ENCODE measurements at places on chromosomes 4 and X.
A peak's percentile ranks its signal among the peaks of the same experiment; 100 is the strongest.

DNA sequence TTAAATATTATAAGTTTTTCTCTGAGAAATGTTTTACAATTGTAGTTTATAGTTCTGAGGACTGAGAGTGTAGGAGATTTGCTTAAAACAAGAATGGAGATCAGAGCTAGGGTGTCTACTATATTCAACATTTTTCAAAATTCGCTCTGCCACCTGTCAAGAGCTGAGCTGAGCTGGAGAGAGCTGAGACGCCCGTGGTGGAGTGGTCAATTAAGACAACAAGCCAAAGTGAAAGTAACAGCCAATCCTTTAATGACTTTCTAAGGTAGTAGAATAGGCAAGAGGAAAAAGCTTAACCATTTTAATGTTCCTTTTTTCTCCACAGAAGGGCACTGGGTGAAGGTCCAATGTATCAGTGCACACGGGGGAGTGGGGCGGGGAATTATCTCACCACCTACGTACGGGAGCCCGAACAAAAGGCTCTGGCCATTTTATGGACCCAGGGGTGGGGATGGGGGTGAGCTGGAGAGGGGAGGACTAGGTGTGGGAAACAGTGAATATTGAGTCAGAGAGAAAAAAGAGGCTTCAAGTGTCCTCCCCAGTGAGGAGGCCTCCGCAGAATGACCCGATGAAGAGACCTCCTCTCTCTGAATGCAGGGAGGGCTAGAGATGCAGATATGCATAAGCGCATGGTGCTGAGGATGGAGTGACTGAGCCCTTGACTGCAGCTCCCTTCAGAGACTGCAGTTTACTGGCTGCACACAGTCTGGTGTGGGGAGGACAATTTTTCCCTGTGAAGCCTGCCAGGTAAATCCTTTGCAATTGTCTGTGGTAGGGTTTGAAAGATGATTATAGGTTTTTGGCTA is 60.8 kb downstream of the SPCS3 start:
- no peak for DNase-seq

DNA sequence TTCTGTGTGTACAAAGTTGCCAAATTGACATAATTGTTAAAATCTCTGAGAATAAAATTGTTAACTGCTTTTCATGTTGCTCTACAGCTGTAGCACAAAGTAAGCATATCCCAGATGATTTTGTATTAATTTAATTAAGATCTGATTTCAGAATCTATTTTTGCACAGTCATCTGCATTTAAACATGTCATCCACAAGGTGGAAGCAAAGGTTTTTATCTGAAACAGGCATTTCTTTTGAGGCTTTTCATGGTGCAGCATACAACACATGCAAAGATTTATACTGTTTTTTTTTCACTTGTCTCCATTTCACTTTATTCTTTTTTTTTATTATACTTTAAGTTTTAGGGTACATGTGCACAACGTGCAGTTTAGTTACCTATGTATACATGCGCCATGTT is 51.2 kb downstream of the GC start:
- DNase-seq = peak; percentile 3

DNA sequence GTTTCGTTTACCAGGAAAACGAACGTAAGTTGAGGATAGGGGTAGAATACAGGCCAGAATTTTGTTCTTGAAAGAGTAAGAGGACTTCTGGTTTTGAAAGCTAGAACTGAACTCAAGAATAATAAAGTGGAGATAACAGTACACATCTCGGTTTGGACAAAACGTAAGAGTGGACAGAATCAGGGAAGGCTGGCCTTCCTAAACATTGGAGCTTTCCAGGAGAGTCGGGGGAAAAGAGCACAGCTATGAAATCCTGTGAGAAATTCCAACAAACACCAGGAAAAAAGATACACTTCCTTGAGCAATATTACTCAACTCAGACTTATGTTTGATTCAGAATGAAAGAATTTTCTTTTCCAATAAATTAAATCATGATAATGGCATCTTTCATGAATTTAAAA is 1.2 kb downstream of the CTSO start:
- DNase-seq = no peak

DNA sequence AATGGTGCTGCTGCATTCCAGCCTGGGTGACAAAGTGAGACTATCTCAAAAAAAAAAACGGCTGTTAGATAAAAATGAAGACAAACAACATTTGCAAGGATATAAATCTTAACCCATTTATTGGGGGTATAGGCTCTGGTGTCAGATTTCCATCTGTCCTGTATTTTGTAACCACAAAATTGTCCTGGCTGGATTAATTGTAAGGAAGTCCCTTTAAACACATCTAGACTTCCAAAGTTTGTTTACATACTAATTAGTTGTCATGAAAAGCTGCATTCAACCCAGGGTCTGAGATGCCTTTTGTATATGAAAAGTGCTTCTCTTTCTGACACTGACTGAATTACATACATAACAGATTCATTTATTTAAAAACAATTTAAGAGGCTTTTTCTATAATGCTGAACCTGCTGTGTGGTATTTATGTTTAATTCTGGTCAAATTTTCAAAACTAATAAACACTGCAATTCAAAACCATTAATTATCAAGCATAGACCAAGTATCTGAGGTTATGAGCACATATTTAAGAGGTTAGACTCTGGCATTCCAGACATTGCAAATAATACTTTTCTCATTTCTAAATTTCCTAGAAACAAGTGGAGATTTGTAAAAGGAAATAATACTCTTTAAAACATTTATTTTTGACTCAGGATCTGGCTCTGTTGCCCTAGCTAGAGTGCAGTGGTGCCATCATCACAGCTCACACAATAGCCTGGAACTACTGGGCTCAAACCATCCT is 17.5 kb upstream of the UGDH start:
- DNase-seq = no peak

DNA sequence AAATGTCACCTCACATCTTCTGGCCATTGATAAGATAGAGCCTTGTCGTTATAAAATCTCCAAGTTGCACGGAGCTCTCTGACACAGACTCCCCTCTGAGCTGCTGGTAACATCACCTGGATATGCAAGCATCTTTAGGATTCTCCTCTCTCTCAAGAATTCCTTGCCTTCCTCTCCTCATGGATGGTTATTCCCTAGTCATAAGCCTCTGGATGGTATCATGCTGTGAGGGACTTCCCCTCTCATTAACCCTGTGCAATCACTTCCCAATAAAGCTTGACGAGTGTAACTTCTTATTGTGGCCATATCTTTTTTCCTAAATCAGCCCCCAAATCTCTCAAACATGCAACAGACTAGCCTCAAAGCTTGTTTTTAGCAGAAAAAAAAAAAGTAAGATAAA is 1057.0 kb upstream of the SLIT2 start:
- no peak for DNase-seq

- DNase-seq = peak; percentile 12
Measured at GRCh38 chr4:157988641-157989040, 184.2 kb downstream of the GASK1B start.

- no peak for DNase-seq
Measured at GRCh38 chr4:106615961-106616360, 247.4 kb upstream of the GIMD1 start.

- DNase-seq = peak; percentile 65
Measured at GRCh38 chr4:48315728-48316630, 25.4 kb upstream of the SLAIN2 start.

Data from suppressor macrophage treated with lipopolysaccharide for 4 hours (primary cell).